Cerebellar nuclear complex (tissue), 1 donor: ENCODE measurements at places on chromosomes 12 and 14.

GRCh38 chr14:58151133-58152013 is 640 bp downstream of the ARMH4 start:
- no peak for DNase-seq

- no peak for DNase-seq
Measured at GRCh38 chr12:75086091-75087038, 123.3 kb downstream of the KCNC2 start.

GRCh38 chr14:100144996-100145646 is 14.3 kb downstream of the DEGS2 start:
- no peak for DNase-seq

DNA sequence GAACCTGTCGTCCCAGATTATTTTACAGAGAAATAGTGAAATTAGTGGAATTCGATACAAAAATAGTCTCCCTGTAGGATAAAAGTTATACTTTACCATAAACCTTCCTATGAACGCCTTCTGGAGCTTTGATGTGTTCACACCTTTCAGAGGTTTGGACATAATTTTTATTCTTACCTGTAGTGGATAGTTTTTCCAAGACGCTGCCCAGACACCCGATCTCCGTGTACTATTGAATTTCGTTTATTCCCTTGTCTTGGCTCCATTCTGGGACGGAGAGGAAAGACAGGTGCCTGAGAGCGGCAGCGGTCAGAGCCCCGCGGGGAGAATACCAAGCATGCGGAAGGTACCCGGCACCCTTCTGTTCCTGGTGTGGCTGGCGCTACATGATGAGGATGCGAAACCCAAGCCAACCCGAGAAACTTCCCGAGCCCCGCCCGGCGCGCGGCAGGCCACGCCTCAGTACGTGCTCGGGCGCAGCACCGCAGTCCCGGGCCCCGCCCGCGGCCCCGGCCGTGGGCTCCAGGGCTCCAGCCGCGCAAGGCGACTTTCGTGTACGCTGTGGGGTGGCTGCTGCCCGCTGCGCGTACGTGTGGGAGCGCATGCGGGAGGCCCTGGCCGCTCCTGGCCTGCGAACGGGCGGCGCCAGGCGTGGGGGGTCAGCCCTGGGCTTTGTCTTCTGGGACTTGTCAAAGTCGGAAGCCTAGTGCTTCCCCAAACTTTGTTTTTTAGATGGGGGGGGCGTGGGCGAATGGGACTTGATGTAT is 11.3 kb upstream of the SNAPC1 start:
- no peak for DNase-seq

DNA sequence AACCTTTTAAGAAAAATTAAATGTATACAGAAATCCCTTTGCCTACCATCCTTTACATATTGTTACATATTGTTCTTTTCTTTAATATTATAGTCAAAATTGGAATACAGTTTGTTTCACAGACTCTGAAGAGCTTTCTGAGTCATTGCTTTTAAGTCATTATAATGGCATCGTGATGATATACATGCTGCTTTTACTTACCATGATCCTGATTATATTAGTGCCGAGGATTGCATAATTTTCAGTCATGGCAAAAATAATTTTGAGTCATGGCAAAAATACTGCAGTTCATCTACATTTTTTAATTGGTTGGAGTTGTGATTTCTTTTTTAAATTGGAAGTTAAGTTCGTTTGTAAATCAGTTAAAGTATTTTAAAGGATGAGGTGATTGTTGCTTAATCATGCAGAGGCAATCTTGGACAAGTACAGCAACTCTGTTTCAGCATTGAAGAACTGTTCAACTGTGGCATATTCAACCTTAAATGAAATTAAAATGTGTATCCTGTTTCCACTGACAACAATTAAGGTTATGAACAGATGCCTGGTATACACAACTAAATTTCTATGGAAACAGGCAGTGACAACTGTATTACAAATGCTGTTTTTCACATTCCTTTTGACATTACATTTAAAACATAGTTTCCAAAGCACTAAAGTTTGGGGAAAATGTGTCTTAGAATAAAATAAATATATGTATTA is 142.3 kb downstream of the PCNX1 start:
- no peak for DNase-seq

- no peak for DNase-seq
Measured at GRCh38 chr14:53715193-53715721, 241.4 kb downstream of the BMP4 start.

DNA sequence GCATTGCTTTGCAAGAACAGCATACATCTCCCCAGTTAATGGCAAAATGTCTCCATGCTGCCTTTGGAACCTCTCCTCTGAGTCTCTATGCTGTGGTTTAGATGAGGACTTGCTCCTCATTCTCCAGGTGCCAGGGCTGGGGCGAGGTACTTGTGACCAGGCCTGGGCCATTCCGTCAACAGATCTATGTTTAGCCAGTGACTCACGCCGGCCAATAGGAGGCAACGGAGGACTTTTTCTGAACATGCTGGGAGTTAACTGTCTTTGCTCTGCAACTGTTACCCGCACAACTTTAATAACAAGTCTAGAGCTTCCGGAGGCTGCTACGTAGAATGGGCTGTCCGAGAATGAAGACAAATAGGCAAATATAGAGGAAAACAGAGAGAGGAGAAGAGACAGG is 214.2 kb downstream of the GLT1D1 start:
- DNase-seq, result no peak

- DNase-seq, result no peak
Measured at GRCh38 chr12:103915306-103915705, 14.9 kb upstream of the HSP90B1 start.

DNA sequence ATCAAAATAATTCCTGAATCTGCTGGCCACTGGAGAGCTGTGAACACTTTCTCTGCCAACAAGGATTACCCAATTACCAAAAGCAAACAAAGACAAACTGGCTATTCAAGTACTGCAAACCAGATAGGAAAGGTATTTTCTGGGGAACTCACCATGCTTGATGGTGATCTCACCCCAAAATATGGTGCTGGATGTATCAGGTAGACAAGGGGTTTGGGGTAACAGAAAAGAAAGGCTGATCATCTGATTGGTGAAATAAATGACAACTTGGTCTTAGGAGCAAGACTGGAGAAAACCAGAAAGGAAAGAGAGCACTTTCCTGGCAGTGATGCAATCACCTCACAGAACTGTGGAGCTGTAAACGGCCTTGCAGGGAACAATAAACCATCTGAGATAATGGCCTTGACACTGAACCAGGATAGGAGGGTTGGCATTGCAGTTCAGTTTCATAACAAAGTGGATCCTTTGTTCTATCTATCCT is 31.0 kb upstream of the NPFF start:
- no peak for DNase-seq

- no peak for DNase-seq
Measured at GRCh38 chr12:75739912-75740311, 228.5 kb upstream of the KRR1 start.

GRCh38 chr12:104604070-104604994 is 147.6 kb downstream of the CHST11 start:
- DNase-seq, result no peak

DNA sequence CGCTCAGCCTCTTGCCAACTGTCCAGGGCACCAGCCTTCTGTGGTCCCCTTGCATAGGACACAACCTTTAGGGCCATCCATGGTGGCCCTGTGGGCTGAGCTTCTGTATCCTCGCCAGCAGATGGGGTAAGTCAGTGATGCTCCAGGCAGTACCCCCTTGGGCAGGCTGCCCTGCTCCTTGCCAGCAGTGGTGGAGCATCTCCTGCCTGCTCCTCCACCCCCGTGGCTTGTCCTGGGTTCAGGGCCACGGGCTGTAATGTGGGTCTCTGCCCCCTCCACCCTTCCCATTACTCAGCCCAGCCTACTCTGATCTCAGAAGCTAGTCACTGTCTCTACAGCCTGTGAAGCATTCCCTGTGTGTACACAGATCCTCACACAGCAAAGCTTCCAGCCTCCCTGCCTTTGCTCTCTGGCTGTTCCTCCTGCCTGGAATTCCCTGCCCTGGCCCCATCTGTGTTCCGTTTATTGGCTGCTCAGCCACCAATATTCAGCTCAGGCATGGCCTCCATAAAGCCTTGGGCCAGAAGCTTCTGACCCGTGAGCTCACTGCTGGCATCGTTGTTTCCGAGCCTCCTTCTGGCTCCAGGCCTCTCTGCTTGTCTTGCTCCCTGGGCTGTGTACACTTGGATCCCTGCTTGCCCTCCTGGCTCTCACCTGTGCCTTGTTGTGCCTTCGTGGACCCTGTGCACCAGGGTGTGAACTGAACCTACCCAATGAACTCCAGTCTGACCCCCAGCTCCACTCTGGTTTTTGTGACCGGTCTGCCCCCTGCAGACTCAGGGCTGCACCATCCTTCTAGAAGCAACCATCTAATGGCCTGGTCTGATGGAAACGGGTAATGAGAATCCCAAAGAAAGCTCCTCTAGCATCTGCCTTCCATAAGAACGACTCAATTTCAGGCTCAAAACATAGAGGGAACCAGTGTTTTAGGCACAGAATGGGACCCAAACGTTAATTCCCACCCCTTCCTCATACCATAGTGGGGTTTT is 177.0 kb upstream of the PRMT8 start:
- no peak for DNase-seq

- DNase-seq, result no peak
Measured at GRCh38 chr12:8950702-8951478, 1.4 kb upstream of the M6PR start.

DNA sequence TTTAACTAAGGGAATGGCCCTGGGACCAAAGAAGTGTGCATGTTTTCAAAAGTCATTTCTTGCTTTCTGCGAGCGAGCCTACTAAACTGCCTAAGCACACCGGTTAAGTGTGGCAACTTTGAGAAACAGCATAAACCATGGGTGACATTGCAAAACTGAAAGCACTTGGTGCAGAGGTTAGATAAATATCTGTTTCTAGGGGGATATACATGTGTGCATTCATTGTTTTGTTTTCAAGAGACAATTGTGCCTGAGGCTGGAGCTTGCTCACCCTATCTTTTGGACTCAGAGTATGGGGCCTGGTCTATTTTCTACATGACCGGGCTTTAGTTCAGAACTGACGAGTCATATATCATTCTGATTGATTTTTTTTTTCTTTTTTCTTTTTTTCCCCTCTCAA is 923.4 kb downstream of the NRXN3 start:
- no peak for DNase-seq

- no peak for DNase-seq
Measured at GRCh38 chr12:75481774-75482173, 1.2 kb downstream of the GLIPR1 start.

DNA sequence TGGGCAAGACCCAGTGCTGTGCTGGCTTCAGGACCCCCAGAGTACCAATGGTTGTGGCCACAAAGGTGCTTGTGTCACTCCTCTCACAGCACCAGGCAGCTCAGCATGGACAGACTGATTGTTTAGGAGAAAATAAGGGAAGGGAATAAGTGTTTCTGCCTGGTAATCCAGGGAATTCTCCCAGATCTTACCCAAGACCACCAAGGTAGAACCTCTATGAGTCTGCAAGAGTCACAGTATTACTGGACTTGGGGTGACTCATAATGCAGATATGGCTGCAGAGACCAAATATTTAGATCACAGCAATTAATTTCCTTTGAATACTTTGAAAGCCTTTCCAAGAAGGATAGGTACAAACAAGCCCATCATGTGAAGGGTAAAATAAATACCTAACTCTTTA is 1178.3 kb upstream of the FLRT2 start:
- DNase-seq, result no peak

DNA sequence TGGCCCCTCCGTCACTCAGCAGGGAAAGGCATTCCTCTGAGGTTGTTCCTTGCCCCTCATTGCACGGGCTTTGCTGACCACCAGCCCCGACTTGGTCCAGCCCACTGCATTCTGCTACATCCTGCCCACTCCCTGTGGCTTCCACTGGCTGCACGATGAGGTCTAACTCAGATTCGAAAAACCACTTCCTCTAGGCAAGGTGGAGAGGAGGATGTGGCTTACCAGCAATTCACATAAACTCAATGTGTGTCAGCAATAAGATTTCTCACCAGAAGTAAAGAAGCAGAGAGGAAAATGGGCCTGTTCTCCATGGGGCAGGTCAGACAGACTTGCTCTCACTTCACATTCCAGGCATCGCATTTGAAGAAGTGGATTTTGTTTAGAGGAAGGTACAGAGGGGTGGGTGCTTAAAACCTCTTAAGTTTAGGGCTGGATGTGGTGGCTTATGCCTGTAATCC is 14.7 kb downstream of the GPR68 start:
- no peak for DNase-seq

- DNase-seq, result no peak
Measured at GRCh38 chr12:12705838-12706520, 10.0 kb upstream of the GPR19 start.

- DNase-seq, result no peak
Measured at GRCh38 chr12:332581-333205, 56.4 kb downstream of the KDM5A start.

GRCh38 chr12:3398196-3398789 is 92.7 kb upstream of the PRMT8 start:
- DNase-seq, result no peak

GRCh38 chr12:59372956-59373355 is 222.9 kb upstream of the SLC16A7 start:
- DNase-seq, result no peak

GRCh38 chr12:9132008-9132535 is 16.4 kb upstream of the A2M start:
- DNase-seq, result no peak

DNA sequence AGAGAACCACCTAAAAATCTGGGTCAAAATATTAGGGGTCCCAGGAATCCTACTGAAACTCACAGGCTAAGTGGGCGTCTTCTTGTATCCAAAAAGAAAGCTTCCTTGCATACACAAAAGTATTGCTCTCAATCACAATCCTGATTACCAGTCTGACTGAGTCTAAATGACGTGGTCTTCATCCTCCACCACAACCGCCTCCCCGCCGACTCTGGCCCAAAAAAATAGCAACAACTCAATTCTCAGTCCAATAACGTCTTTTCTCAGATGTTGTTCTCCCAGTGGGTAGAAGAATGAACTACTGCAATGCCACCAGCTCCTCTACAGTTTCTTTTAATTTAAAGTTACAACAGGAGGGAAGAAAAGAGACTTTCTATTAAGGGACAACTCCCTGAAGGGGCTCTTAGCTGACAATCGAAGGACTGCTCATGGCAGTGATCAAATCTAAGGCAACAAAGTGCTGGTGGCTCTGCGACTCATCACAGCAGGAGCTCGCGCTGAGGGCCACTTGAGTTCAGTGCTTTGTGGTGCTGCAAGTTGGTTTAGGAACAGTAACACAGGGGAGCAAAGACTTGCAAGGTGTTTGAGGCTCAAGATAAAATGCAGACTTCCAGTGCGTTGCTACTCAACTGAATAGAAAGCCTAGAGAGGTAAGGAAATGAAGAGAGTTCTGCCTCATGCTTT is 394.1 kb downstream of the BCAT1 start:
- DNase-seq, result no peak

GRCh38 chr14:80206351-80207080 is 4.8 kb downstream of the DIO2 start:
- no peak for DNase-seq

GRCh38 chr12:23906329-23906728 is 43.1 kb downstream of the SOX5 start:
- no peak for DNase-seq

DNA sequence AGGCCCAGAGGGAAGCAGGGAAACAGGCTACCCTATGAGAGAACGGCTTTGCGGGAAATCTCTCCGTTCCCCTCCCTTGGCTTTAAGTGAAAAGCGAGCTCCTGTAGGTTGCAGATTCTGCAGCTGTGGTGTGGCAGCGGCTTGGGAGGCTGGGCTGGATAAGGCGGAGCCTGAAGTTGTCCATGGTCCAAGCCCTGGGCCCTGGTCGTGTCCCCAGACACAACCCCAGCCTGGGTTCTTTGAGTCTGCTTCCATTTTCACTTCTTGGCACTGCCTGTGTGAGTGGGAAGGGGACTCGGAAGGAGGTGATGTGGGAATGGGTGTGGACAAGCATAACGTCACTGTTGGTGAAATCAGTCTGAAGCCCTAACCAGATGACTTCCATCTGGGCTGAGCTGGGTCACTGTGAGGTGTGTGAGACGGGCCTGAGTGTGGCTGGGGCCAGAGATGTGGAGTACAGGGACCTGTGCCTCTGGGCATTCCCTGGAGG is 43.0 kb upstream of the CTDSP2 start:
- DNase-seq, result no peak
